ENCODE measurements at places on chromosomes 5 and 9. TPM values are rescaled to one million over a fixed set of nuclear protein-coding genes. Genes with fewer than 3 reads are reported as not detected.

GRCh38 chr5:115855959-115856358, 14.2 kb downstream of the AP3S1 start:
- no peak overlapping the region for H3K27ac ChIP-seq
- H3K36me3 ChIP-seq = no peaks in the 10 kb centered on the region
- no peaks in the 10 kb centered on the region for H3K27me3 ChIP-seq
- H3K4me1 ChIP-seq = no peaks in the 10 kb centered on the region

DNA sequence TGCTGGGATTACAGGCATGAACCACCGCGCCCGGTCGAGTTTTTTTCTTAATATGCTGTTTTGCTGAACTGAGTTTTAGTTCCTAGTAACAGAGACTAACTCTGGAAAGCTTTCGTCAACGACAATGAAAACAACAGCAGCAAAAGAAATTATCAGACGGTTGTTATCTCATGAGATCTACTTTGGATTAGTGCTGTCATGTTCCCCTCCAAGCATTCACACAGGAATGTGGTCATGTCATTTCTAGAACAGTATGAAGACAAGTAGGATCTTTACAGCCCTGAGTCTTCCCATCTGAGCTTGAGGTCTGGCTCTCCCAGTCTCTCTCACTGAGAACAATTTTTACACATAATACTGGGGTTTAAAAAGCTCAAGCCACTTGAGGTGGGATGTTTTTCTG, 4.0 kb upstream of the ANKRD33B start:
- peaks cover 10% of the 10 kb centered on the region for H3K27me3 ChIP-seq
- H3K4me3 ChIP-seq = no peak overlapping the region
- no peaks in the 10 kb centered on the region for H3K4me1 ChIP-seq
- H3K27ac ChIP-seq = no peak overlapping the region
- DNase-seq = no peak

- no peak for DNase-seq
- no peaks in the 10 kb centered on the region for H3K4me1 ChIP-seq
- no peaks in the 10 kb centered on the region for H3K27me3 ChIP-seq
- H3K36me3 ChIP-seq = no peaks in the 10 kb centered on the region
- no peak overlapping the region for H3K4me3 ChIP-seq
Measured at GRCh38 chr9:4581861-4582565, 80.1 kb upstream of the PLPP6 start.

Gene B4GALT1
- 16.1 TPM for total RNA-seq

DNA sequence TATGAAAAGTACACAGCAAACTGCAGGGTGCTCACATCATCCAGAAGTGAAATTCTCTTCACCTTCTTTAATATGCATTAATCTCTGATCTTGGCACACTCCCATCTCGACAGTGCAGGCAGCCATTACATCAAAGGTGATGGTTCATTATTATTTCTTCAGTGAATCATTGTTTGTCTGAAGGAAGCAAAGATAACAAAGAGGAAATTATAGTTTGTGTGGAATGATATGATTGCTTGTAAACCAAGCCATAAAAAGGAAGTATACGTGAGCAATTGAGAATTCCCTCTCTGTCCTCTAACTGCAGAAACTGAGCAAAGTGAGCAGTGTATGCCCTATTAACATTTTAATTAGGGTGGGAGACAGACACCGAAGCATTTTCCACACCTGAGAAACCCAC, 171.6 kb upstream of the PPP1R2B start:
- H3K4me1 ChIP-seq = no peaks in the 10 kb centered on the region
- H3K27ac ChIP-seq = no peak overlapping the region
- no peaks in the 10 kb centered on the region for H3K36me3 ChIP-seq
- H3K27me3 ChIP-seq = no peaks in the 10 kb centered on the region
- H3K4me3 ChIP-seq = no peak overlapping the region
- DNase-seq = no peak

DNA sequence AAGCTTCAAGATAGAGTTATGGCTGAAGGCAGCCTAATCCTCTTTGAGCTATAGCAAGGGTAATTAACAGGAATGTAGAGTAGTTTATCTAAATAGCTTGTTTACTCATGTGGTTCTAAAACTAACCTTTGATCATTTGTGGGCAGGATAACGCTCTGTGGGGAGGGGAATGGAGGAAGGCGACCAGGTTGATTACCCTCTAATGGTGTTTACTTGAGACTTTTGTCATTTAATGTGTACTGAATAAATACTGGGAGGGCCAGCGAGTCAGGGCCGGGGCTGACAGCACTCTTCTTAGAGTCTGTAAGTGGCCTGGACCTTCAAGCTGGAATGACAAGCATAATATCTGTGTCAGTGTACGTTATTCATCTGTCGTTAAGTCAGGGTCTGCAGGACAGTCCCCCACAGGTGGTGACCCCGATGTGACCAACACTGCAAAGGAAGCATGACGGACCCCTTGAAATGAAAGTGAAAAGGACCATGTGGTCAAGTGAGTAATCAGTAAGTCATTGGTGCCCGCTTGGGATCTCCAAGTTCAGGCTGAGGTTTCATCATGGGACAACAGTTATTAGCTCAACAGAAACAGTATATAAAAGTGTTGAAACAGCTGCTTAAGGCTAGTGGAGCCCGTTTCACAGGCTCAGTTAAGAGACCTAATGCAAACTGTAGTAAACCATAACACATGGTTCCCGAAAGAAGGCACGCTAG, 162.6 kb downstream of the CPLANE1 start:
- no peak overlapping the region for H3K4me3 ChIP-seq
- no peaks in the 10 kb centered on the region for H3K36me3 ChIP-seq
- H3K27ac ChIP-seq = no peak overlapping the region
- peak; percentile 35 for DNase-seq

- no peak overlapping the region for H3K27ac ChIP-seq
- no peaks in the 10 kb centered on the region for H3K27me3 ChIP-seq
- peaks cover 3% of the 10 kb centered on the region for H3K4me1 ChIP-seq
- H3K36me3 ChIP-seq = no peaks in the 10 kb centered on the region
- peak; percentile 45 for DNase-seq
- no peak overlapping the region for H3K4me3 ChIP-seq
Measured at GRCh38 chr9:124133727-124134126, 122.2 kb downstream of the LHX2 start.

Gene GRM6
- total RNA-seq = not detected

Gene PRRX2
- total RNA-seq = 4.2 TPM

DNA sequence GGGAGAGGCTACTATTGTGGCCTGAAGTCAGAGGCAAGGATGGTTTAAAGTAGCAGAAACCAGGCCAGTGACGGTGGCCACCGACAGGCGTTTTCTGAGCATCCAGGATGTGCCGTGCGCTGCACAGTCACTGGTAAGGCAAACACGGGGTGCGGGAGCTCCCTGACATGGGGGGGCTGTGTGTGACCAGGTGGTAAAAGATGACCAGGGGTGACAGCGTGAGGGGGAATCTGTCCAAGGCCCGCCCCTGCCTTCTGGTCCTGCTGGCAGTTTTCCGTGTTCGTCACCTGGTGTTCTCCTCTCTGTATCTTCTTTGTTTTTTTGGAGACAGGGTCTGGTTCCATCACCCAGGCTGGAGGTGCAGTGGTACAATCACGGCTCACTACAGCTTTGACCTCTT, 167.4 kb downstream of the ICE1 start:
- DNase-seq = no peak
- no peaks in the 10 kb centered on the region for H3K4me1 ChIP-seq
- H3K36me3 ChIP-seq = peaks cover 1% of the 10 kb centered on the region
- H3K27me3 ChIP-seq = no peaks in the 10 kb centered on the region
- H3K4me3 ChIP-seq = no peak overlapping the region
- H3K27ac ChIP-seq = no peak overlapping the region

- no peak overlapping the region for H3K4me3 ChIP-seq
- H3K4me1 ChIP-seq = no peaks in the 10 kb centered on the region
- no peak overlapping the region for H3K27ac ChIP-seq
Measured at GRCh38 chr5:35785601-35786085, 71.0 kb upstream of the IL7R start.

- no peak overlapping the region for H3K27ac ChIP-seq
- DNase-seq = no peak
- H3K36me3 ChIP-seq = no peaks in the 10 kb centered on the region
- no peaks in the 10 kb centered on the region for H3K27me3 ChIP-seq
- no peak overlapping the region for H3K4me3 ChIP-seq
Measured at GRCh38 chr5:131042021-131042789, 122.9 kb downstream of the HINT1 start.

DNA sequence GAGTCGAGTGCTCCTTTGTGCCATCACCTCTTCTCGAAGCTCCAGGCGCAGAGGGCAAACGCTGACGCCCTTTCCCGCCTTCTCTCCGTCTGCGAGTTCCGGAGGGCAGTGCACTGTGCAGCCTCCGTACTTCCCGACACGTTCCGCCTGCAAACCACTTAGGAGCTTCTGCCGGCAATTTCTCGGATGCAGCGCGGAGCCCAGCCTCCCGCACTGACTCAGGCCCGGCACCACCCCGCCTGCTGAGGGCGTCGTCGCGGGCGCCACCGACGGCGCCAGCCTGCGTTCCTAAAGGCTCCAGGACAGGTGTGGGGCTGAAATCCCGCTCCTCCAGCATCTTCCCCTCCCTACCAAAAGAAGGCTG, 9.3 kb upstream of the TRIM36 start:
- H3K27ac ChIP-seq = no peak overlapping the region
- H3K27me3 ChIP-seq = peaks cover 36% of the 10 kb centered on the region
- no peak for DNase-seq
- no peaks in the 10 kb centered on the region for H3K36me3 ChIP-seq
- H3K4me3 ChIP-seq = peak overlapping the region; percentile 83
- no peaks in the 10 kb centered on the region for H3K4me1 ChIP-seq

DNA sequence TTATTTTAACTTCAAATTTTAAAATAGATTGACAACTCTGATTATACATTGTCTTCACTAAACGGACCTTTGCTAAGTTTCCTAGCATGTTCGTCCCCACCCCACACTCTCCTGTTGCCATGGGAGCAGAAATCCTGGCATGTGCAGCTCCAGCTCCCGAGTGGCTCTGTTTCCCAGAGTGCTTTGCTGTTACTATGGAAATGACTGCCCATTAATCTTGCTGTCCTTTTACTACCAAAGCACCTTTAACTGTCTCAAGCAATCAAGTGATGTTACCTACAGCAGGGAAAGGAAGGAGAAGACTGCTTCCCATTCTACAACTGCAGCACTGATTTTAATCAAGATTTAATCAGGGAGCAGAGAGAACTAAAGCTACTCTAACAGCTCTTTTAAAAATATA, 212.0 kb upstream of the KIF2A start:
- no peak overlapping the region for H3K27ac ChIP-seq
- no peak for DNase-seq
- no peaks in the 10 kb centered on the region for H3K36me3 ChIP-seq
- H3K4me3 ChIP-seq = no peak overlapping the region
- H3K4me1 ChIP-seq = no peaks in the 10 kb centered on the region
- no peaks in the 10 kb centered on the region for H3K27me3 ChIP-seq

GRCh38 chr9:75636427-75637045, 253.9 kb upstream of the PCSK5 start:
- no peak for DNase-seq
- H3K27ac ChIP-seq = no peak overlapping the region
- H3K4me3 ChIP-seq = no peak overlapping the region
- no peaks in the 10 kb centered on the region for H3K36me3 ChIP-seq
- H3K27me3 ChIP-seq = no peaks in the 10 kb centered on the region

Gene CHSY3
- 0.37 TPM for total RNA-seq

All from H9 (cell line).